Aortic smooth muscle cell (primary cell): ENCODE measurements at places on chromosomes 12 and 14. TPM values are rescaled to one million over a fixed set of nuclear protein-coding genes. Genes with fewer than 3 reads are reported as not detected.

The SYNE2 gene
- total RNA-seq, result 9.1 and 12.6 TPM in 2 replicates

The STAC3 gene
- 0.40 and 0.50 TPM in 2 replicates for total RNA-seq

The REP15 gene
- 1.3 and 2.7 TPM in 2 replicates for total RNA-seq

The MYF6 gene
- not detected in 2 replicates for total RNA-seq

The EFS gene
- total RNA-seq, result 6.3 and 10.7 TPM in 2 replicates

The GRIP1 gene
- not detected in 2 replicates for total RNA-seq

The CLEC2A gene
- total RNA-seq, result not detected in 2 replicates

The NGB gene
- not detected in 2 replicates for total RNA-seq

The FGF6 gene
- not detected in 2 replicates for total RNA-seq

The DHH gene
- total RNA-seq, result under 0.01 and 0.06 TPM in 2 replicates

The GPR65 gene
- total RNA-seq, result 0.12 and 0.26 TPM in 2 replicates

The PARPBP gene
- 7.2 and 9.4 TPM in 2 replicates for total RNA-seq

The RNU4-1 gene
- total RNA-seq, result under 0.01 TPM in 1 of 2 replicates, not detected in the other
